ENCODE measurements at places on chromosomes 3 and 15.
A peak's percentile ranks its signal among the peaks of the same experiment; 100 is the strongest.

- no peak for DNase-seq
Measured at GRCh38 chr3:2896308-2896939, 213.8 kb downstream of the IL5RA start.

DNA sequence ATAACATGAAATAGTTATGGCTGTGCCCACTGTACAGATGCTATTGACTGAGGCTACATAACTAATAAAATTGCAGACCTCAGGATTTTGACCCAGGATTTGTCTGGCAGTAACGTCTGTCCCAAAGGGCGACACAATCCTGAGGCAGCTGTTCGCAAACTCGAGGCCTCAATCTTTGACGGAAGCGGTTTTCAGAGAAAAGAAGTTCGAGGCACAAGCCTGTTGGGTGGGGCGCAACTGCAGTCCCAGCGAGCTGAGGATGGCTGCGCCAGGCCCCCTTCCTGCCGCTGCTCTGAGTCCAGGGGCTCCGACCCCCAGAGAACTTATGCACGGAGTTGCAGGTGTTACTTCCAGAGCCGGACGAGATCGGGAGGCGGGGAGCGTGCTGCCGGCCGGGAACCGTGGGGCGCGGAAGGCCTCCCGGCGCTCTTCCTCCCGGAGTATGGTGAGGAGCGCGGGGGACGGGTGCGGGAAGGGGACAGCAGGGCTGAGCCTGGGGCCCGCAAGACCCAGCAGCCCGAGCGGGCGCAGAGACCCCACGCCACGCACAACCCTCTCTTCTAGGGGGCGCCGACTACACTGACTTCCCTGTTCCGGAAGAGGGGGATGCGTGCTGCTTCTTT, at the start of gene PARP15:
Gene PARP15, plus strand, starts transcription at position 242 of the 623 bp plus-strand sequence. Its CDS starts 18 bp downstream, at position 260.
- peak; percentile 23 for DNase-seq

- DNase-seq = no peak
Measured at GRCh38 chr3:53122933-53123305, 7.3 kb downstream of the RFT1 start.

GRCh38 chr3:43152649-43153048, 46.8 kb upstream of the POMGNT2 start:
- no peak for DNase-seq

DNA sequence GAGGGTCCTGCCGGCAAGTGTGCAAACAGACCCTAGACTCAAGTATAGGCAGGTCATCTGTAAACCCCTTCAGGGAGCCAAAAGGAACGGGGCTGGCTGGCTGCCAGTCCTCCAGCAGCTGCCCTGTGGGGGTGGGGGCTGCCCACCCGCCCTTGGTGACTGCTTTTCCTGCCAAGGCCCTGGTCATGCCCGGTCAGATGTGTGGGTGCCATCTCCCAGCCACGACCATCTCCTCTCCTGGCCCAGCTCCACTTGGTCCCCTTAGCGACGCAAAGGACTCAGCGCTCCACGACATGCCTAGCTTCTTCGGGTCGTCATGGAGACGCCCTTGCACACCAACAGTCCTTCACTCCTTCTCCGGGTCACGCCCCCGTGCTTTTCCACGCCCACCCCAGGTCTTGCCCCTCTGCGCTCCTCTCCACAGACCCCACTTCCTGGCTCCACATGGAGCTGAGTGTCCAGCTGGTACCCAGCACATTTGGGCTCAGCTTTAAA, 2.4 kb downstream of the MUC4 start:
- DNase-seq = no peak

- no peak for DNase-seq
Measured at GRCh38 chr3:41125258-41125657, 74.0 kb upstream of the CTNNB1 start.

DNA sequence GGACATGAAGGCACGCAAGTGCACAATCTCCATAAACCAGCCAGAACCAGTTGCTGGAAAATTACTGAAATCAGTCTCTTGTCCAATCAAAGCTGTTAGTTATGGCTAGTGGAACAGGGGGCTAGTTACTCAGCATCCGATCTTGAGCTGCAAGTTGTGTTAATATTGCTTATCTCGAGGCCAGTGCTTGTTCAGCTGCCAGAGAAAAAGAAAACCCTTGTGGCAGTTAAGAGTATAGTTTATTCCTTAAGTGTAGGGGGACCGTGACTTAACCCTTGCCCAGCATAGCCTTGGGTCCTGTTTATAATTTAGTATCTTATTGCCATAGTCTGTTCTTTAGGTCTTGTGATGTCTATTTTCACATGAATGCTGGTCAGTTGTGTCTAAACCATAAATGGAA, 268.5 kb downstream of the CD47 start:
- no peak for DNase-seq

DNA sequence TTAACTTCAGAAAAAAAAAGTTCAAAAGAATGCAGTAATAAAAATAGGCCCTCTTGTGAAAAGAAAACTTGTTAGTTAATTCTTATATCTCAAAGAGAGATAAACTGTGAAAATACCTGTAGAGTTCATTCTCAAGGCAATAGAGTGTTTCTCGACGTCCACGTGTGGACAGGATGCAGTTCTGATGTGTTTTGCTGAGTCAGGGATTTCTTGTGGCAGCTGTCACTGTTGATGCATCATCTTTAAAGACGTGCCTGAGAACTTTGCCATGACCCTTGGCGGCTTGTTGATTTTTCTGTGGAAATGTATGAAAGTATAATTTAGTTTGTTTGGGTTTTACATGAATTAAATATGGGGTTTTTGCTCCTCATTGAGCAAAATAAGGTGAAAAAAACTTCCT, 702.2 kb downstream of the NLGN1 start:
- DNase-seq = no peak

- no peak for DNase-seq
Measured at GRCh38 chr3:66722675-66723074, 221.9 kb upstream of the LRIG1 start.

DNA sequence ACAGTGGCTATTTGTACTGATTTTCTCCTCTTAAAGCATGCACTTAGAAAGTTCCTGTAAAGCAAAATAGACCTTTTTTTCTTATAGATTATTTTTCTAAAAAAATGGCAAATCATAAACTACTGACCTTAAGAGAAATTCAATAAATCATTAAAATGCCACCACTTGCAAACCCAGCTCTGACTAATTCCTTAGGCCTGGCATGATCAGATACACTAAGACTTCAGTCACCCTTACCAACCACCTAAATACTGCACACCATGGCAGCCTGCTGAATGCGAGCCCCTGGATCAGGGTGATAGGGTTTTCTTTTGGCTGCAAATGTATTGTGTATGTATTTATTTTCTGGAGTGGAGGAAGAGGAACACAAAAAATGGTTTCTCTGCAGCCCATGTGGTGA, 370.6 kb upstream of the TBL1XR1 start:
- DNase-seq = no peak

GRCh38 chr3:127256138-127256537, 31.7 kb downstream of the PRR20G start:
- DNase-seq = no peak

GRCh38 chr3:188659449-188660090, 505.6 kb downstream of the LPP start:
- DNase-seq = no peak

DNA sequence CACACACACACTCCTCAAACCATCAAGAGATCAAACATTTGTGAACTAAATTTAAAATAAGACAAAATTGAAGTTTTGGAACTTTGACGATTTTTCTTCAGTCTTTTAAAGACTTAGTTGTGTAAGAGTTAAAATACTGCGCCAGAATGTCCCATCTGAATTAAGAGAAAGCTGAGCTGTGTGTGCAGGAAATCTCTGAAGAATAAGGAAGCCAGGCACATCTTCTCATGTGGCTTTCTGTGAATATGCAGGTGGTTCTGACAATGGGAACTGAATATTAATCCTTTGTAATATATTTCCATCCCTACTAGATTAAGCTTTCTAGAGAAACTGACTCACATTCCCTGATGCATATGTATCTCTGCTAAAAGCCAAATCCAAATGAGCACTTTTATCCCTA, 60.1 kb upstream of the ICE2 start:
- no peak for DNase-seq

- DNase-seq = no peak
Measured at GRCh38 chr3:78687520-78687919, 1080.3 kb downstream of the ROBO1 start.

GRCh38 chr3:35408882-35409281, 230.4 kb upstream of the ARPP21 start:
- DNase-seq = no peak

DNA sequence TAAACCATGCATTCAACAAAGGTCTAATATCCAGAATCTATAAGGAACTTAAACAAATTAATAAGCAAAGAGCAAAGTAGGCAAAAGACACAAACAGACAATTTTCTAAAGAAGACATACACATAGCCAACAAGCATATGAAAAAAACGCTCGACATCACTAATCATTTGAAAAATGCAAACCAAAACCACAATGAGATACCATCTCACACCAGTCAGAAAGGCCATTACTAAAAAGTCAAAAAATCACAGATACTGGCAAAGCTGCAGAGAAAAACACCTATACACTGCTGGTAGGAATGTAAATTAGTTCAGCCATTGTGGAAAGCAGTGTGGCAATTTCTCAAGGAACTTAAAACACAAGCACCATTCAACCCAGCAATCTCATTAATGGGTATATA, 53.8 kb downstream of the FSIP1 start:
- DNase-seq = no peak

DNA sequence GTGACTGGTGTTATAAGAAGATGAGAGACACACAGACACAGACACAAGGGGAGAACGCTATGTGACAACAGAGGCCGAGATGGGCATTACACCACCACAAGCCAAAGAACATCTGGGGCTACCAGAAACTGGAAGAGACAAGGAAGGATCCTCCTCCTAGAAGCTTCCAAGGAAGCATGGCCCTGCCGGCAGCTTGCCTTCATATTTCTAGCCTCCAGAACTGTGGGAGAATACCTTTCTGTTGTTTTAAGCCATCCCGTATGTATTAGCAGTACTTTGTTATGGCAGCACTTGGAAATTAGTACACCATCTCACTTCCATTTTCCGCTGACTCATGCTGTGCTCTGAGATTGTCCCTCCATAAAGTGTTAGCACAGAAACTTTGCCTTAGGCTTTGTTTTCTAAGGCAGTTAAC, 38.7 kb upstream of the CA12 start:
- DNase-seq = no peak

DNA sequence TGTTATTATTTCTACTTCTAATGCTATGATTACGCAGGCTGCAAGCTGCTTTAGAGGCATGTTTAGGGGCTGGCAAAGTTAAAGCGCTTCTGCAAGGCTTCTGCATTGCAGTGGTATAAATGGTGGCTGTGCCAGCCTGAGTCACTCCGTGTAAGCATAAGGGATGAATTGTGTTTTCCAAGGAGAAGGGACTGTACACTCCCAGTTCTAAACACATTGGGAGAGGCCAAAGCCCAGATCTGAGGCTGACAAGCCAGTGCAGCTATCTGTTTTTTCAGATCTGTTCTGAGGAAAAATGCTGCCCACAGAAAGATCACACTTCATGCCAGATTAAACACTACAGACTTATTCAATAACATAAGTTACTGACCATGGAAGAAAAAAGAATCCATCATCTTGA, 83.8 kb downstream of the PRICKLE2 start:
- DNase-seq = no peak

- no peak for DNase-seq
Measured at GRCh38 chr3:68239542-68239941, 585.1 kb upstream of the SUCLG2 start.

DNA sequence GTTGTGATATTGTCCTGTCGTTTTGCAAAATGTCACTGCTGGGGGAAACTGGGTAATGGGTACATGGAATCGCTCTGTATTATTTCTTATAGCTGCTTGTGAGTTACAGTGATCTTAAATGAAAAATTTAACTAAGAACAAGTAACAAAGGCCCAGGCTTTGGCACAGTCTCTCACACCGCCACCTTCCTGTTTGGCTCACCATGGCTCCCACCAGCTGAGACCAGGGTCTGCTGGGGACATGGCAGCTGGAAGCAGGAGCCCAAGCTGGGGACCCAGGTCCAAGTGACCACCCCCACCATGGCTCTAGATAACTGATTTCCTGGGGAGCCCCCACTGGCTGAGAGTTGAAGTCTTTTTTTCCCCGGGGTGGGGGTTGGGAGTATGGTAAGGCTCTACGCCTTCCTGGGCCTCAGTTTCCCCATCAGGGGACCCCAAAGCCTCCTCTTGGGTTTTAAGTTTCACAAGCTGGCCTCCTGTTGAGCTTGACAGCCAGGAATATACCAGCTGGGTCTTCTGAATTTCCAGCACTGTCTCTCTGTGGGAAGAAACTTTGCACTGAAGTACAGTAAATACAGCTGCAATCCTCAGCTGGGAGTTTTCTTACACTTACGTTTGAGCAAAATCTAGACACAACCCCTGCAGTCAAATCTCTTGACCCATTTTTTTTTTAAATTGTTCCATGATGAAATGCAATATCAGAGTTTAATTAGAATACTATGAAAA, 26.1 kb downstream of the ABTB1 start:
- DNase-seq = no peak

- no peak for DNase-seq
Measured at GRCh38 chr15:50798684-50799083, 33.2 kb upstream of the SPPL2A start.

- no peak for DNase-seq
Measured at GRCh38 chr15:41713047-41713446, 52.8 kb downstream of the MGA start.

GRCh38 chr3:186971578-186971977, 41.3 kb downstream of the ST6GAL1 start:
- DNase-seq = no peak

GRCh38 chr3:110343376-110343775, 728.2 kb upstream of the NECTIN3 start:
- no peak for DNase-seq

GRCh38 chr3:127819086-127819485, 3.2 kb downstream of the MGLL start:
- DNase-seq = no peak

- no peak for DNase-seq
Measured at GRCh38 chr3:56591262-56591661, 34.3 kb downstream of the CCDC66 start.

DNA sequence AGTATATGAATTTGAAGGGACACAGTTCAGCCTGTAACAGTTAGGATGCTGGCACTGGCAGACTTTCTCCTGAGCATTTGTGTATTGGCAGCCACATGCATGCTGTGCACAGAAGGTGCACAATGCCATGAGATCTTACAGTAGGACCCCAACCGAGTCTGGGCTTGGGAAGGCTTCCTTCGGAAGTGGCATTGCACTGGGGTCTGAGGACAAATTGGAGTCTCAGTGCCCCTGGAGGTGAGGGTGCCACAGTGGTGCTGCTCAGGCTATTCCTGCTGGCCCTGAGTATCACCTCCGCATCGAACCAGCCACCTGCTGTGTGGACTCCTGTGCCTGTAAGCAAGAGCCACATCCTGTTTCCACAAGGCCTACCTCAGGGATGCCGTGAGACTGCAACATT, 99.5 kb downstream of the DNAJB8 start:
- DNase-seq = no peak

- no peak for DNase-seq
Measured at GRCh38 chr3:4495294-4496086, 2.3 kb downstream of the ITPR1 start.

- DNase-seq = no peak
Measured at GRCh38 chr15:55573224-55573623, 14.9 kb downstream of the PYGO1 start.

Measured in effector memory CD8-positive, alpha-beta T cell (primary cell).